H9 (cell line): ENCODE measurements at places on chromosomes 5 and 9. TPM values are rescaled to one million over a fixed set of nuclear protein-coding genes. Genes with fewer than 3 reads are reported as not detected.

Gene RNF44
- total RNA-seq: 172 and 175 TPM in 2 replicates

GRCh38 chr5:160390787-160391696 lies 8.8 kb downstream of the FAM200C start:
- H3K4me1 ChIP-seq: no peaks in the 10 kb centered on the region
- no peak overlapping the region for H3K4me3 ChIP-seq
- no peaks in the 10 kb centered on the region for H3K27me3 ChIP-seq
- DNase-seq: no peak
- H3K27ac ChIP-seq: no peak overlapping the region

DNA sequence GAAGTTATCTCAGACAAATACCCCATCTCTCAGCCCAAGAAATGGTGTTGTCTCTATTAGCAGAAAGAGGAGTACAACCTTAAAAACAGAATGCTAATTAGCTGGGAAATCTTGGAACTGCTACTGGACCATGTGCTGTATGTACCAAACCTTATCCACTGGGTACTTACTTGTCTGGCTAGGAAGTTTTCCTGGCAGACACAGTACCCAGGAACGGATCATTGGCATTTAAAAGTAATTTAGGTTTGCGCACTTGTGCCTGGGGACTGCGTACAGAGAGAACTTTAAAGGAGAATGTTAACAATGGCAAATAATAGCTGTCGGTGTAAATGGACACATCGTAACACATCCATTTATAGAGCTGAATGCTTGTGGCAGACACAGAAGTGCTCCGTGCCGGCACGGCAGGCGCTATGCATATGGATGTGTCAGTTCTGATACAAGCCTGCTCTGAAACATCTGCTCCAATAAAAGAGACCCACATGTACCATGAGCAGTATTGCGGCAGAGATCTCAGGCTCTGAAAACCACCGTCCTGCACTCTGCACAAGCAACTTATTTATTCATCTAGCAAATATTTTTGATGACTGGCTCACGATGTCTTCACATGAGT lies 290.6 kb upstream of the PANK3 start:
- no peaks in the 10 kb centered on the region for H3K27me3 ChIP-seq
- DNase-seq: no peak
- no peak overlapping the region for H3K4me3 ChIP-seq
- H3K4me1 ChIP-seq: no peaks in the 10 kb centered on the region; the same call in 1 of the 2 replicates
- no peaks in the 10 kb centered on the region for H3K36me3 ChIP-seq

Gene PSAT1
- 215 and 225 TPM in 2 replicates for total RNA-seq

Gene GTF3C5
- total RNA-seq: 85.5 and 88.9 TPM in 2 replicates

Gene SPOCK1
- 9.8 and 10.9 TPM in 2 replicates for total RNA-seq

DNA sequence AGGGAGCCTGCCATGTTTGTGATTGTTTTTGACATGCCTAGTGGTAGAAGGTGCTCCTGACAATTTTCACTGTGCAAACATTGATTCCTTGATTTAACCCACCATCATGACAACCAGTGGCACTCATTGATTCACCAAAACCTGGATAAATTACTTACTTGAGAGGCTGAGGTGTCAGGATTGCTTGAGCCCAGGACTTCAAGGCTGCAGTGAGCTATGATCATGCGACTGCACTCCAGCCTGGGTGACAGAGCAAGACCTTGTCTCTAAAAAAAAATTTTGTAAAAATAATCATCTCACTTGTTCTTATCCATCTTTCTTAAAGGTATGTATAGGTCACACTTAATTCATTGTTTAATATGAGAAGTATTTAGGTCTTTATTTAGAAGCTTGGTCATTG lies 401.3 kb downstream of the ARRDC3 start:
- no peak overlapping the region for H3K4me3 ChIP-seq
- H3K36me3 ChIP-seq: no peaks in the 10 kb centered on the region
- H3K27ac ChIP-seq: no peak overlapping the region
- no peaks in the 10 kb centered on the region for H3K4me1 ChIP-seq
- H3K27me3 ChIP-seq: no peaks in the 10 kb centered on the region

Gene PHAX
- 62.9 and 65.6 TPM in 2 replicates for total RNA-seq

DNA sequence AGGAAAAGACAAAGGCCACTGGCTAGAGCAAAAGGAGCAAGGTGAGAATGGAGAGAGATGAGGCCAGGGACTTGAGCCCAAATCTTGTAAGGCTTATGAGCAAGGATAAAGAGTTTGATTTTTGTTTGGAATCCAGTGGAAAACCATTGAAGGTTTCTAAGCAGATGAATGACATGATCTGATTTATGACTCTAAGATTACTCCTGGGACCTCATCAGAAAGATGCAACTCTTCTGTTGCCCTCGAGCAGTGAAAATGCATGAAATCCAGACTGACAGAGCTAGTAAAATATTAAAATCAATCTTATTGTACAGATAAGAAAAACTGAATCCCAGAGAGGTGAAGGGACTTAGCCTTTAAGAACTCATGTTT lies 677 bp downstream of the MFAP3 start:
- no peaks in the 10 kb centered on the region for H3K36me3 ChIP-seq
- H3K4me1 ChIP-seq: no peaks in the 10 kb centered on the region
- no peaks in the 10 kb centered on the region for H3K27me3 ChIP-seq
- H3K27ac ChIP-seq: no peak overlapping the region
- no peak for DNase-seq
- peak overlapping the region; percentile 95 for H3K4me3 ChIP-seq

Gene CDKN2B-AS1
- total RNA-seq: not detected in 2 replicates

- peaks cover 28% of the 10 kb centered on the region for H3K36me3 ChIP-seq
- no peaks in the 10 kb centered on the region for H3K27me3 ChIP-seq
- peaks cover 2% of the 10 kb centered on the region for H3K4me1 ChIP-seq
- no peak overlapping the region for H3K4me3 ChIP-seq
- peak; percentile 55 for DNase-seq
- no peak overlapping the region for H3K27ac ChIP-seq
These were observed 25.1 kb upstream of the CDKN2AIPNL start for GRCh38 chr5:134436523-134437339.

- H3K27me3 ChIP-seq: no peaks in the 10 kb centered on the region
- no peak overlapping the region for H3K4me3 ChIP-seq
- no peaks in the 10 kb centered on the region for H3K4me1 ChIP-seq
- no peaks in the 10 kb centered on the region for H3K36me3 ChIP-seq
- DNase-seq: no peak
- H3K27ac ChIP-seq: no peak overlapping the region
These were observed 69.6 kb upstream of the TGFBR1 start for GRCh38 chr9:99035313-99035712.

Gene ACOT12
- total RNA-seq: not detected in 2 replicates

Gene C1QTNF3
- 1.1 TPM in 2 replicates for total RNA-seq

DNA sequence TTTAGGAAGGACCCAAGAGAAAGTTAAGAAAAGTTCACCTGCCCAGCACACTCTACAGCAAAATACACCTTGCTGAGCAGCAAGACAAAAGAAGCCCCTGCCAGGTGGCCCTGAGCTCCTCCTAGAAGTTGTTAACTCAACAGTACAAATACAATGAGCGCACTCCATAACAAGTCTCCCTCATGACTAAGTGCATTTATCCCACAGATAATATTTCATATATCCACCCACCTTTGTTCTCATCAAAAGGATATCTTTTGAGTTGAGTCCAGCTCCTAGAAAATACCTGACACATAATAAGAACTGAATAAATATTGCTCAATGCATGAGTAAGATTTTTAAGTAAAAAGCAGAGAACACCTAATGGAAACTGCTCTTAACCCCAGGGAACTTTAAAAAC lies 73.3 kb downstream of the ABCA1 start:
- no peak for DNase-seq
- H3K4me3 ChIP-seq: no peak overlapping the region
- no peak overlapping the region for H3K27ac ChIP-seq

GRCh38 chr9:70910598-70910997 lies 210.8 kb downstream of the TRPM3 start:
- H3K4me3 ChIP-seq: no peak overlapping the region
- H3K27me3 ChIP-seq: no peaks in the 10 kb centered on the region
- no peaks in the 10 kb centered on the region for H3K4me1 ChIP-seq
- no peak for DNase-seq

Gene IL4
- not detected in 2 replicates for total RNA-seq

Gene GLRA1
- total RNA-seq: not detected in 2 replicates

Gene SKP2
- total RNA-seq: 100 and 103 TPM in 2 replicates

- no peaks in the 10 kb centered on the region for H3K36me3 ChIP-seq
- DNase-seq: no peak
- no peaks in the 10 kb centered on the region; the same call in 1 of the 2 replicates for H3K4me1 ChIP-seq
- H3K27me3 ChIP-seq: no peaks in the 10 kb centered on the region
These were observed 16.0 kb upstream of the CLPTM1L start for GRCh38 chr5:1360861-1361260.

Gene EQTN
- not detected in 2 replicates for total RNA-seq

- no peak for DNase-seq
- no peak overlapping the region for H3K27ac ChIP-seq
- H3K4me3 ChIP-seq: no peak overlapping the region
- H3K27me3 ChIP-seq: no peaks in the 10 kb centered on the region
- peaks cover 5% of the 10 kb centered on the region for H3K36me3 ChIP-seq
These were observed 67.2 kb upstream of the IFNE start for GRCh38 chr9:21549251-21549765.

- no peak for DNase-seq
- H3K27ac ChIP-seq: no peak overlapping the region
- no peaks in the 10 kb centered on the region for H3K27me3 ChIP-seq
- no peaks in the 10 kb centered on the region for H3K4me1 ChIP-seq
- H3K4me3 ChIP-seq: no peak overlapping the region
- no peaks in the 10 kb centered on the region for H3K36me3 ChIP-seq
These were observed 114.9 kb downstream of the NMUR2 start for GRCh38 chr5:152290181-152290580.

DNA sequence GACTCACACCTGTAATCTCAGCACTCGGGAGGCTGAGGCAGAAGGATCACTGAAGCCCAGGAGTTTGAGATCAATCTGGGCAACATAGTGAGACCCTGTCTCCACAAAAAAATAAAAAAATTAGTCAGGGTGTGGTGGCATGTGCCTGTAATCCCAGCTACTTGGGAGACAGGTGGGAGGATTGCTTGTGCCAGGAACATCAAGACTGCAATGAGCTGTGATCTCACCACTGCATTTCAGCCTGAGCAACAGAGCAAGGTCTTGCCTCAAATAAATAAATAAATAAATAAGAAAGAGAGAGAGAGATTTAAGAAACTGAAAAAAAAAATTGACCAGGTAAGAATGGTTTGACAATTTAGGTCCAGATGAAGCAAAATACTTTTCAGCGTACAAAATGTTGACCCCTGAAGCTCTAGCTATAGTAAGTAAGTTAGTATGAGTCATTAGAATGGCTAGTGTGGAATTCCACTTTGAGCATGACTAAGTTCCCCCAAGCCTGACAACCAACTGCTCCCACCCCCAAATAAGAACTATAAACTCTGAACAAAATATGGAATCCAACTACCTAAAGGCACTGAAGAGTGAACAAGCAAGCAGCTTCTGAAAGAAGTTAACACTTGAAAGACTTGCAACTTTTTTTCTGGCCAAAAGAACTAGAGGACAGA lies 217.8 kb upstream of the TLE4 start:
- no peaks in the 10 kb centered on the region for H3K36me3 ChIP-seq
- no peaks in the 10 kb centered on the region for H3K27me3 ChIP-seq
- H3K4me1 ChIP-seq: no peaks in the 10 kb centered on the region; the same call in 1 of the 2 replicates
- no peak overlapping the region for H3K27ac ChIP-seq
- no peak for DNase-seq

DNA sequence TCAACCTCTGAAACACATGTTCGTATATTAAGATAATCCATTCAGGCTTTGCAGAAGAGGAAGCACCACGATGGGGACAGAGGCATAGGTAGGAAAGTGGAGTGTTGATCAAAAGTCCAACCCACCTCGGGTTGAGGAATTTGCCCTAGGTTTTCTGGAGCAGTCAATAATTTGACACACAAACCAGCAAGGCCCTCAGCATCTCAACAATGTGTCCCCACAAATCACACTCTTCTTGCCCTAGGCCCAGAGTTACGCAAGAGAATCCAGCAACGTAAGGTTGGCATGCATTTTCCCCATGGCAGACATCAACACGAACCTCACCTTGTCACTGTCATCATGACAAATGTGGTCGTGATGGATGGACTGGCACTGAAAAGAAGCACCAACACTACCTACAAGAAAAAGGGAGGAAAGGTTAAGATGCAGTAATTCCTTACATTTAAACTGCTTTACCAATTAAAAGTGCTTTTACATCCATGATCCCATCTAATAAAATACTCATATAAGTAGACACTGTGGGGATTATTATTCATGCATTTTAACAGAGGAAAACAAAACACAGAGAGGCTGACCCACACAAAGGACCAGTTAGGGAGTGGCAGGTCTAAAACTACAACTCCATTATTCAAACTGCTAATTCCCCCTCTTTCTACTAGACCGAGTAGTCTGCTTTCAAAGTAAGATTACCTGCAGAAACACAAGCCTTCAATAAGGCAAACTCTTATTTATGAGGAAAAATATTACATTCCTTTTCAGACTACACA lies 24.4 kb upstream of the RNF38 start:
- peaks cover 31% of the 10 kb centered on the region for H3K36me3 ChIP-seq
- H3K4me1 ChIP-seq: no peaks in the 10 kb centered on the region; the same call in 1 of the 2 replicates
- no peaks in the 10 kb centered on the region for H3K27me3 ChIP-seq
- H3K4me3 ChIP-seq: no peak overlapping the region

DNA sequence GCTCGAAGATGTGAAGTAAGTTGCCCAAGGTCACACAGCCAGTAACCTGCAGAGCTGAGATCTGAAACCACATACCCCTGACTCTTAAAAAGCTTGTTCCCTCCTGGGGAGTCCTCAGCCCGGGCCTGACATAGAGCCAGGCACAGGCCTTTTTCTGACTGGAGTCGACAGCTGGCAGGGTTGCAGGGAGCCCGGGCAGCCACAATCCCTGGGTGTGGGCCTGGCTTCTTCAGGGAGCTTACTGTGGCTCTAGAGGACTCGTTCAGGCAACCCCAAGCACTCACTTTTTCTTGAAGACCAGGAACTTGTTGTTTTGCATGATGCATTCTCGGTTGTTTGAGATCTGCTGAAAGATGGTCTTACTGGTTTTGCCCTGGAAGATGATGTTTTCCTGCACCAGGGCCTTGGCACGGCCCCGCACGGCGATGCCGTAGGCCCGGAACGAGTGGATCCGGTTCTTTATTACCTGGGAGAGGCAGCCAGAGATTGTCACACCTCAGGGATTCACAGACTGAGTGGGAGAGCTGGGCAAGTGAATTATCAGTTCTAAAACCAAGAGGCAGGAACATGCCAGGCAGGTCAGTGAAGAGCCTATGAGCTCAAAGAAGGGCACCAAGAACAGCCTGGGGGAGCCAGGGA lies 30.0 kb downstream of the POLR1E start:
- peaks cover 33% of the 10 kb centered on the region for H3K36me3 ChIP-seq
- no peaks in the 10 kb centered on the region for H3K4me1 ChIP-seq
- no peak for DNase-seq
- no peak overlapping the region for H3K4me3 ChIP-seq

Gene OTP
- not detected in 2 replicates for total RNA-seq

Gene NEUROG1
- not detected in 2 replicates for total RNA-seq

Gene CARTPT
- not detected in 2 replicates for total RNA-seq

DNA sequence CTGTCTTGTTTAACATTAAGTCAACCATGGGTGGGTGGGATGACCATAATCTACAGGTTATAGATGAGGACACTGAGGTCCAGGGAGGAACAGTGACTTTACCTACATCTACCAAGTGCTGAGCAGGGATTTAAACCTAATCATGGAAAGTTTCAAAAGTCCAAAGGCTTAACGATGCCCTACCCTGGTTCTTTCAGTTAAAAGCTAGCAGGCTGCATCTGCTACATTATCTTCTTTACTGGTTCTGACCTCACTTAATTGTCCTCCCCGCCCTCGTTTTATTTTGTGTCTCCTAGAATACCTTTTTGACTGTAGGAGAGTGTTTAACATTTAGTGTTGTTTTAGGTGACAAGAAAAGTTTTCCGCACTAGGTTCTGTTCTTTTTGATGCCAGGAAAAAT lies 735.2 kb downstream of the TLR4 start:
- H3K27ac ChIP-seq: no peak overlapping the region
- no peak overlapping the region for H3K4me3 ChIP-seq
- H3K27me3 ChIP-seq: no peaks in the 10 kb centered on the region
- DNase-seq: no peak

- no peak overlapping the region for H3K27ac ChIP-seq
- no peaks in the 10 kb centered on the region for H3K27me3 ChIP-seq
- 0 out of 3 replicates have a peak, but pooled peaks cover 1% of the 10 kb centered on the region for H3K36me3 ChIP-seq
- no peaks in the 10 kb centered on the region; the same call in 1 of the 2 replicates for H3K4me1 ChIP-seq
- DNase-seq: peak; percentile 85
These were observed 7.6 kb downstream of the CRAT start for GRCh38 chr9:129102791-129103594.
